ENCODE measurements at places on chromosomes 6 and 20.

DNA sequence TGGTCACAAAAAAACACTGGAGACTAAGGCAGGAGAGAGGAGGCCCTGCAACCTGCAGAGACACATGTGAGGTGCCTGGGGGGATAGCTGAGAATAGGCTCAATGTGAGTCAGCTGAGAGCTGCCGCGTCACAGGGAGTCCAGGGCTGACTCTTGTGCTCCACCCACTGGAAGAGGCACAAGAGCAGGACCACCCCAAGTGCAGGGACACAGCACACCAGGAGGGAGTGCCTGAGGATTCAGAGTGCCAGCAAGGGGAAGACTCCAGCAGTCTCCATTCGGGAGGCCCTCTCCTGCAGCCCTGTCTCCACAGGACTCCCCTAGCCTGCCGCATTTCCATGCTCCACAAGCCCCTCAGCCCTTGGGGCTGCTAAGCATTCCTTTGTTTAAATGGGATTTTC, 105.5 kb downstream of the HUS1B start:
- H3K4me1 ChIP-seq = peaks cover 12% of the 10 kb centered on the region
- no peak overlapping the region for H3K4me3 ChIP-seq
- no peaks in the 10 kb centered on the region for H3K36me3 ChIP-seq
- H3K27me3 ChIP-seq = no peaks in the 10 kb centered on the region

DNA sequence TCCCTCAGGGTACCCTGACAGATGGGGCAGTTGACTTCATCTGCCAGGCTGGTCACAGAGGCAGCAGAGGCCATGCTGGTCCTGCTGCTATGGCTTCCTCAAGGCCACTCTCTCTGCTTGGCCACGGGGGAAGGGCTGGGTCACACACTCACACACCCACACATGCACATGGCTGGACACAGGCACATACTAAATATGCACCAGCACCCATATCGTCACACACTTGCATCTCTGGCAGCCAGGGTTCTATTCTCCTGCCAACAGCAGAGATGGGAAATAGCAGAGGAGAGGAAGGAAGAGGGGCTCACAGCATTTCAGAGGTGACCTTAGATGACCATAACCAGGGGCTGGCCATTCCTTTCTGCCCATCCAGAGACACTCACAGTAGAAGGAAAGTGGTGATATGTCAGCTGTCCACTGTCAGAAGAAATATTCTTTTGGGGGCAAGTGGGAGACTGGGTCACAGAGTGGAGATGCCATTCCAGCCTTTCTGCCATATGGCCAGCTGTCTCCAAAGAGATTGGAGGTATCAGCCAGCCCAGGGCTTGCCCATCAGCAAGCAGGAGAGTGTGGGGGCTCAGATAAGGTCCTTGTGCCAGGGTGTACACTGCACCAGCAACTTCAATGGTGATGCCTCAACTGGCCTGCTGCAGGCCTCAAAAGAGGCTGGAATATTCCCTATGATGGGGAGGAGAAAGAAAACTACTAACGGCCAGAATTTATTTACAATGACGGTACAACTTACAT, at the start of gene TRIM10:
Gene TRIM10, minus strand, starts transcription at position 427 of the 747 bp plus-strand sequence. Its CDS starts 353 bp downstream, at position 74.
- H3K36me3 ChIP-seq = peaks cover 6% of the 10 kb centered on the region
- no peak within 1 kb of the TSS for H3K27ac ChIP-seq
- DNase-seq = no peak
- H3K4me1 ChIP-seq = no peaks in the 10 kb centered on the region

- peaks cover 5% of the 10 kb centered on the region for H3K36me3 ChIP-seq
- H3K27ac ChIP-seq = no peak overlapping the region
- no peak for DNase-seq
- H3K4me3 ChIP-seq = no peak overlapping the region
- H3K4me1 ChIP-seq = no peaks in the 10 kb centered on the region
Observed at GRCh38 chr20:43781215-43781614, 54.4 kb upstream of the GTSF1L start.

GRCh38 chr6:19995575-19996257, 158.5 kb downstream of the ID4 start:
- peaks cover 25% of the 10 kb centered on the region for H3K4me1 ChIP-seq
- no peak for DNase-seq
- peak overlapping the region; percentile 69 for H3K27ac ChIP-seq
- H3K36me3 ChIP-seq = no peaks in the 10 kb centered on the region
- H3K27me3 ChIP-seq = peaks cover 9% of the 10 kb centered on the region
- peak overlapping the region; percentile 18 for H3K4me3 ChIP-seq

- peaks cover 9% of the 10 kb centered on the region for H3K4me1 ChIP-seq
- DNase-seq = no peak
- H3K27ac ChIP-seq = no peak overlapping the region
- H3K36me3 ChIP-seq = peaks cover 7% of the 10 kb centered on the region
Observed at GRCh38 chr20:17681726-17682102, 328 bp downstream of the RRBP1 start.

Measured in glutamatergic neuron (in vitro differentiated cells).